Progenitor cell of endocrine pancreas (in vitro differentiated cells): ENCODE measurements at places on chromosomes 13 and 19. TPM values are rescaled to one million over a fixed set of nuclear protein-coding genes. Genes with fewer than 3 reads are reported as not detected.

Gene PEX11G
- total RNA-seq: 5.5 and 6.1 TPM in 2 replicates

DNA sequence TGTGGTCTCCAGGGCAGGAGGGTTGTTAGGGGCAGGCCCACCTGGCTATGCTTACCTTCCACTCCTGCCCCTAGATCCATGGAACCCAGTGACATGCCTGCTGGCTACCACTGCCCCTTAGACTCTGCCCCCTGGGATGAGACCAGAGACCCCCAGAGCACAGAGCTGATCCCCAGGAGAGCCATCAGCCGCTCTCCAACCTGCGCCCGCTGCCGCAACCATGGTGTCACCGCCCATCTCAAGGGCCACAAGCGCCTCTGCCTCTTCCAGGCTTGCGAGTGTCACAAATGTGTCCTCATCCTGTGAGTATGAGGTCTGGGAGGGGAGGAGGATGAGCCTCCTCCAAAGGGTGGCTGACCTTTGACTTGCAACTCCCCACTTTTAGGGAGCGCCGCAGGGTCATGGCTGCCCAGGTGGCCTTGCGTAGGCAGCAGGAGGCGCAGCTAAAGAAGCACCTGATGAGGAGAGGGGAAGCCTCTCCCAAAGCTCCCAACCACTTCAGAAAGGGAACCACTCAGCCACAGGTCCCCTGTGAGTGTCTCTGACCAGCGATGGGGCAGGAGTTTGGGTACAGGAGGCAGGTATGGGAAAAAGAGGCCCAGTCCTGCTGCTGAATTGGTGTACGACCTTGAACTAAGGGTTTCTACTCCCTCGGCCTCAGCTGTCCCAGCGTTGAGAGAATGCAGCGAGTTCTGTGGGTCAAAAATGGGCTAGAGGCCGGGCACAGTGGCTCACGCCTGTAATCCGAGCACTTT, 2.7 kb downstream of the DMRTC2 start:
- no peak for DNase-seq

GRCh38 chr13:40408602-40409001, 257.8 kb downstream of the FOXO1 start:
- DNase-seq: no peak

Gene CGB3
- total RNA-seq: not detected in 2 replicates

- DNase-seq: no peak
Measured at GRCh38 chr19:45305421-45305820, 17.3 kb downstream of the CKM start.

DNA sequence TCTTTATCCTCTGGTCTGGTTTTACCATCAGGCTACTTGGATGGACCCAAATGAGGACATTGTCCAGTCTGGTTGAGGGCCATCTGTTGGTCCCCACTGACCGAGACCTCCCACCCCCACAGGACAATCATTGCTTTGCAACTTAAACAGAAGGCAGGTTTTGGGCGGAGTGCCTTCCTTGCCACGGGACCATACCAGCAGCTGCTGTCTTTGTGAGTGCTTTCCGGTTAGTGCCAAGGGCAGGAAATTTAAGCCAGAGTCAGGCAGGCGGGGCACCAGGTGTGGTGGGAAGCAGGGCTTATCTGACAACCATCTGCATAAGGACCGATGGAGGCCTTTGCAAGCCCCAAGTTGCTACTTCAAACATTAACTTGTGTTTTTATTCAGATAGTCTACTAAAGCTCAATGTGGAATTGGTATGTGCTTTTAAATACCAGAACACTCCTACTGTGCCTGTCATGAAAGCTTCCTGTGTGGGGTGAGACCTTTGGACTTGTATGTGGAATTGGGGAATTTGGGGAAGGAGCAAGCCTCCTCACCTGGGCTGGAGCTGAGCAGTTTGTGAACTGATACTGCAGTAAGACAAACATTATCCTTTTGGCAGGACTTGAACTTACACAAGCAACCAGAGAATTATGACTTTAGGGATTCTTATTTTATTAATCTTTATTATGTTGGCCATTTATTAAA, 39.3 kb upstream of the UBE2L5 start:
- DNase-seq: no peak

GRCh38 chr13:47004027-47004426, 107.2 kb upstream of the HTR2A start:
- no peak for DNase-seq

GRCh38 chr13:97223711-97224541, 1.8 kb downstream of the MBNL2 start:
- DNase-seq: no peak

Gene VSTM2B
- not detected in 2 replicates for total RNA-seq

DNA sequence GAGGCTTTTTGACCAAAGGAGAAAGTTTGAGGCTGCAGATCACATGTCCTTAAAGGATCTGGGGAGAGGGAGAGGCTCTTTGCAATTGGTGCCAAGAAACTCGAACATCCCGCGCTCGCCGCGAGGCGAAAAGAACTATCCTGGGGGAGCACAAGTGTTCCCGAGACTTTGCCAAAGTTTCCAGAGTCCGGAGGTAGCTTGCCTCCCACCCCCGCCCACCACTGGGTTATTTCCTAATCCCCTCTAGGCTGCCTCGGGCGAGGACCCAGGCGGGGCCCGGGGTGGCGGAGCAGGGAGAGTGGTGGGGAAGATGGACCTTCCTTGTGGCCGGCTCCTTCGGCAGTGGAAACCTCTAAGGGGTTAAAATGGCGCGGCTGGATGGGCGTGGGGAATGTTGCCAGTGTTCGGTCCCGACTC, 114.5 kb downstream of the KCNRG start:
- no peak for DNase-seq

- DNase-seq: no peak
Measured at GRCh38 chr19:12763100-12763499, 11.5 kb downstream of the BEST2 start.

GRCh38 chr19:45100846-45101252, 7.9 kb downstream of the PPP1R37 start:
- no peak for DNase-seq

Gene GDF15
- 10.5 and 14.4 TPM in 2 replicates for total RNA-seq

Gene CNN1
- 3.2 and 9.0 TPM in 2 replicates for total RNA-seq

Gene CXCL17
- total RNA-seq: 0.48 and 0.64 TPM in 2 replicates

- DNase-seq: no peak
Measured at GRCh38 chr19:46453661-46454060, 17.7 kb downstream of the PNMA8A start.

- DNase-seq: no peak
Measured at GRCh38 chr19:13299838-13300237, 149.6 kb downstream of the IER2 start.

DNA sequence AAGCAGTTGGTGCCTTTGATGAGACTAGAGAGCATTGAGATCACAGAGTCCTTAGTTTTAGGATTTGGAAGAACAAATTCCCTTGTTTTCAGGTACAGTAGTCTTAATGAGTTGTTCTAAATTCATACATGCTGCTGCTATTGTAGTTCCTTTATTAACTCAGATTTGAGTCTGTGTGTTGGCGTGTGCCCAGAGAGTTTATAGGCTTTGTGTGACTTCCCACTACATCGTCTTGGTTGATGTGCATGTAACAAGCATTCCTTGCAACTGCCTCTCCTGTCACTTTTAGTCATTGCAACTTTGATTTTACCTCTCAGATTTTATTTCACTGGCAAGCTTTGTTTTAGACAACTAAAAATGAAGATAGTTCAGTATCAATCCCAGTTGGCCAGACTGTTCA, 135.5 kb downstream of the ZAR1L start:
- no peak for DNase-seq

Gene ZNF793
- total RNA-seq: 24.8 and 30.9 TPM in 2 replicates

DNA sequence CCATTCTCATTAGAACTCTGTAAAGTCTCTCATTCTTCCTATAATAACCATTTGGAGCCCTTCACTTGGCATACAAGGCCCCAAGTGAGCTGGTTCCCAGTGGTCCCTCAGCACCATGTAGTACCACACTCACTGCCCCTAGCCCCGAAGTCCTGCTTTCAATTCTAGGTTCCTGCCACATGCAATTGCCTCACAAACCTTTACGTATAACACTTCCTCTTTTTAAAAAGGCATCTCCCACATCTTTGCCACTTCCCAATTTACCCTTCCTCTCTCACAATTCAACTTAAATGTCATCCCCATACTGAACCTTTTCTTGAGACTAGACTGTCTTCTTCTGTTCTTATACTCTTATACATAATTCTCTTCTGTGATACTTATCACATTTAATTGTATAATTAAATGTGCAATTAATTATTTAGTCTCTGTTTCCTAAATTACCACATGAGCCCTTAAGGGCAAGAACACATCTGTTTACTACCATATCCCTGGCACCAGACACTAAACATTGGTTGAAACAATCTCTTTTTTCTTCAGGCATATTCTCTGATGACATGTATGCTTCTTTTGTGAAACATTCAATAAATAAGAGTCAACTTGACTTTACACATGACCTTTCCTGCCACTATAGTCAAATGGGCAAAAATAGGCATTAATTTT, 304.0 kb downstream of the SPRY2 start:
- no peak for DNase-seq

DNA sequence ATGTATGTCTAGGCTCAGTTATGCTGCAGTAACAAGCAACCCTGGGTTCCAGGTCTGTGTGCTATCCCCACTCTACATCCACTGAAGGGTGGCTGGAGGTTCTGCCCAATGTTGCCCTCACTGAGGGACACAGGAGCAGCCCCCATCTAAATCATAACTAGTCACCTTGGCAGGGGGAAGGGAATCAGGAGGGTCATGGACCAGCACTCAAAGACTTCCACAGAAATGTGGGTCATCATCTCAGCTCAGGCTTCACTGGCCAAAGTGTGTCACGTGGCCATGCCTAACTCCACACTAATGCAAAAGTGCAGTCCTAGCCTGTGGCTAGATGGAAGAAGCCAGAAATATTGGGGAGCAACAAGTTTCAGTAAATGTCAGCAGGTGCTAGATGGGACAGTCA, 137.3 kb upstream of the ZNF507 start:
- DNase-seq: no peak

GRCh38 chr19:5960005-5961001, 17.6 kb downstream of the RANBP3 start:
- DNase-seq: no peak

DNA sequence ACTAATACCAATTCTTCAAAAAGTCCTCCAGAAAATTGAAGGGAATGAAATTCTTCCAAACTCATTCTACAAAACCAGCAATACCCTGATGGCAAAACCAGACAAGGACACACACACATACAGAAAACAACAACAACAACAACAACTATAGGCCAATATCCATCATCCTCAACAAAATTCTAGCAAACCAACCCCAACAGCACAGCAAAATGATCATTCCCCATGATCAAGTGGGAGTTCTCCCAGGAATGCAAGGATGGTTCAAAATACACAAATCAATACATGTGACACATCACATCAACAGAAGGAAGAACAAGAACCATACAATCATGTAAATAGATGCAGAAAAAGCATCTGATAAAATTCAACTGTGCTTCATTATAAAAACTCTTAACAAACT, 18.7 kb upstream of the ZNF181 start:
- no peak for DNase-seq

- no peak for DNase-seq
Measured at GRCh38 chr19:46345157-46345556, 1.7 kb upstream of the PPP5C start.

- DNase-seq: peak; percentile 25
Measured at GRCh38 chr13:60329221-60329923, 67.6 kb upstream of the TDRD3 start.

Gene OR7C1
- not detected in 2 replicates for total RNA-seq

DNA sequence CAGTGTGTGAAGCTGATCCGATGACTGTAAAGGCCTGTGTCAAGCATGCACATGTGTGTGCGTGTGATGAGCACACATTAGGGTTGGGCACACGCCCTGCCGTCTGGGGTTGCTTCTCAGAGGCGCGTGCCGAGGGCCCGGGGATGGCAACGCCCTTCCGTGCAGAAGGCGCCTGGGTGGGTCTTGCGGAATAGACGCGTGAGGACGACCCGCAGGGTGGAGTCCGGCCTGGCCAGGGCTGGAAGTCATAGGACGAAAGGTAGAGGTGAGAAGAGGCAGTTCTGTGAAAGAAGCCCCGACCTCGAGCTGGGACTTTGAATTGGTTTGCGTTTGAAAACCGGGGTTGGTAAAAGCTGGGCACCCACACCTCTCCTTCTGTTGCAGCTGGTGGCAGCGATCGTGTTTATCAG, 35.7 kb downstream of the TMEM255B start:
- no peak for DNase-seq

Gene MATK
- total RNA-seq: 1.8 TPM in 2 replicates

DNA sequence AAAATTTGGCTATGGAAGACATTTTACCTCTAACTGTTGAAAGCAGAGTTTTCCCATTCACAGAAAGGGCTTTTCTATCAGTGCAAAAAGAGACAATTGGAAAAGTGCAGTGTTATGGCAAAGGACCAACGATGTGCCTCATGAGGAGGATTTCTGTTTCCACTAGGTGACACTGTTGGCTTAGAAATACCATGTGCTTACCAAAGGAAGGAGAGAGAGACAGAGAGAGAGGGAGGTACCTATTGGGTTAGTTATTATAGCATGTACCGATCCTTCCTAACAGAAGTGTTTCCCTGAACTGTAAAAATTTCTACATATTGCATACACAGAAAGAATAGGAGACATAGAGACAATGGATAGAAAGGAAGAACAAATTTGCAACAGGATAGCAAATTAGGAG, 23.9 kb upstream of the PSG4 start:
- no peak for DNase-seq

Gene CNMD
- total RNA-seq: 1.1 and 1.2 TPM in 2 replicates

Gene TMEM272
- 1.3 and 1.5 TPM in 2 replicates for total RNA-seq

GRCh38 chr13:27421101-27421871, 3.1 kb upstream of the GTF3A start:
- DNase-seq: no peak

- no peak for DNase-seq
Measured at GRCh38 chr13:85812282-85812681, 13.1 kb upstream of the SLITRK6 start.

DNA sequence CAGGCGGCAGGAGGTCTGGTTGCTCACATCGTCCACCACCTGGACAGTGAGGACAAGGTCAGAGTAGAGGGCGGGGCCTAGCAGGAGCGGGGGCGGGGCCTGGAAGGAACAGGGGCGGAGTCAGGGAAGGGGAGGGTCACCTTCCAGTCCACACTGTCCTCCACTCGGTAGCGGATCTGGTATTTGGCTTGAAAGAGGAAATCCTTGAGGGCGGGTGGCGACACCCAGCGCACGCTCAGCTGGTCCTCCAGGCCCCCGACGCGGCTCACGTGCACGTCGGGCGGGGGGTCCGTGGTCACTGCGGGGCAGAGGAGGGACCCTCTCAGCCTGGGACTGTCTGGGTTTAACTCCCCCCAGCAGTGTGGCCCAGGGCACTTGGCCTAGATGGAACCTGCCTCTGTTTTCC, 8.2 kb downstream of the REX1BD start:
- no peak for DNase-seq
